Esophagus squamous epithelium (tissue), 5 donors: ENCODE measurements at places on chromosomes 7 and 10.

DNA sequence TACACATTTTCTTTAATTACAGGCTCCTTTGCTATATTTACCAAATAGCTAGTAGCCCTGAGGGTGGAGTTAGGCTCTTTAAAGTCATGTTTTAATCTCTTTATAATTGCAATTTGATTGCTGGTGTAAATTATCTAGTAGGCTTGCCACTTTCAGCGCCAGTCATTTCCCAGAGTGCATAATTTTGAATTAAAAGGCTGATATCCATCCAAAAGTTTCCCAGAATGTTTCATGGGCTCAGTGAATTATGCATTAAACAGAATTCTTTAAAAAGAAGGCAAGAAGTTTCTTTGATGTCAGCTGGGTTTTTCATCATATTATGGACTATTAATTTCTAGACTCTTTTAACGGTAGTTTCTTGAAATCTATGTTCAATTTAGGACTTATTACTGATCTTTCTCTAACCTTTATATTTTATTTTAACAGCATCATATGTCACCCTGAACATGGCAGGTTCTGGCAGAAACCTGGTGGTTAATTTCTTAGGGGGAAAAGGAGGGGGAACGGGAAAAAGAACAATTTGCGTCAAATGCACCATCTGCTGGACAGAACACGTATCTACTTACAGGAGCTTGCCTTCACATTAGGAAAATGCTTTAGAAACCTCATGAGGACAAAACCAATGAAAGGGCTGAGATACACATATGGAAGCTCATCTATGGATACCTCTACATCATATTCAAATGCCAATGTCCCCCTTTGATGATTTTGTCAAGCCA lies 171.1 kb downstream of the GRM3 start:
- DNase-seq, result no peak

- no peak for DNase-seq
These were observed 199.0 kb upstream of the ZMIZ1 start for GRCh38 chr10:78869508-78870454.

DNA sequence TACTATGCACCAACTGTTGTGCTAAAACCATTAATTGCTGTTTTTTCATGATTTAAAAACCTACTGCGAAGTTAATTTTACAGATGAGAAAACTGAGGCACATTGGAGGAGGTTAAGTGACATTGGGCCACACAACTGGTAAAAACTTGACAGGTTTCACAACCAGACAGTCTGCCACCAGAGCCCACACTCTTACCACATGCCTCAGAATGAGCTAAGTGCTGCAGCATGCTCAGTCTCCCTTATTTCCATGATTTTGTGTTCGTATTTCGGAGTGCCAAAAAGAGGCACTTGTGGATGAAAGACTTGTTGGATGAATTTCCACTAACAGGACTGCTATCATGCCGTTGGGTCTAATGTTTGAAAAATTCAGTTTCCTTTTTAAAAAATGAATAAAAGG lies 77.4 kb downstream of the PCLO start:
- no peak for DNase-seq

DNA sequence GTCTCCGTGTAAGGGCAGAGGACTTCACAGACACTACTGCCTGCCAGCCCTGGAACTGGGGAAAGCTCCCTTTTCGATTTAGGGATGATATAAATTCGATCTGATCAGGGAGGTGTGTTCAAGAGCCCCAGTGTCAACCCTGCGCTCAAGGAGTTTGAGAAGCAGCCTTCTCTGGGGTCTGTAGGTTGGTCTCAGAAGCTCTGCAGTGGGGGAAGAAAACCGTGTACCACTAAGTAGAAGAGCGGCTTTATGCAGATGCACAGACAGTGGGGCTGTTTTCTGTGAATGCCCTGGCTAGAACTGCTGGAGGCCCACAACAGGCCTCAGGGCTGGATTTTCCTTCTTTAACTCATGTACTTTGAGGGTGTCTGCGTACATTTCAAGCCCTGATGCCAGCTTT lies 6.3 kb upstream of the TBX20 start:
- no peak for DNase-seq
